ENCODE measurements at places on chromosomes 1 and 21.

DNA sequence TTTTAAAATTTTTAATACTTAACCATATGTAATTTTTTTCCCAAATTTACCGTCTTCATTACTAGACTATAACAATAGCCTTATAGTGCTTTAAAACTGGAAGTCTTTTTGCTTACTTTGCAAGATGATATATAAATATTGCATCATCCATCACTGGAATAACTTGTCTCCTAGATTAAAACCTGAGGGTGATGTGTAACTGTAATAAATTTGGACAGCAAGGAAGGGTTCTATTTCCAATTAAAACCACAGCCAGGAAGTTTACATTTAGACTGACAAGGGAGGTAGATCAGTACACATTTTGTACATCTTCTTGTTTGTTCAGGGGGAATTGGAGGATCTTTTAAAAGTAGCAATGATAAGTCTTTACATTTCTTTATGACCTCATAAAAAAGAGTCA is 21.9 kb downstream of the NTNG1 start:
- no peak for DNase-seq

DNA sequence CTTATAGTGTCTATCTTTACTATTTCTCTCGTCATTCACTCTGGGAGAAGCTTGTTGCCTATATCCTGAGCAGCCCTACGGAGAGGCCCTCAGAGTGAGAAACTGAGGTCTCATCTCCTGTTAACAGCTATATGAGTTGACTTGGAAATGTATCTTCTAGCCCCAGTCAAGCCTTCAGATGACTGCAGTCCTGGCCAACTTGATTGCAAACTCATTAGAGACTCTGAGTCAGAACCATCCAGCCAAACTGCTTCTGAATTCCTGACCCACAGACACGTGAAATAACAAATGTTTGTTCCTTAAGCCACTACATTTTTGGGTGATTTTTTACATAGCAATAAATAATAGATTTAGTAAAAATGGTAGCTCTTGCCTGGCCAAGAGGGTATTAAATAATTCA is 3.9 kb upstream of the ZBED6 start:
- DNase-seq = no peak

GRCh38 chr1:224565186-224565585 is 50.9 kb upstream of the CNIH3 start:
- peak; percentile 41 for DNase-seq

GRCh38 chr1:6421266-6421665 is 1.5 kb upstream of the HES2 start:
- no peak for DNase-seq

GRCh38 chr1:109887271-109887670 is 23.4 kb upstream of the CSF1 start:
- no peak for DNase-seq

DNA sequence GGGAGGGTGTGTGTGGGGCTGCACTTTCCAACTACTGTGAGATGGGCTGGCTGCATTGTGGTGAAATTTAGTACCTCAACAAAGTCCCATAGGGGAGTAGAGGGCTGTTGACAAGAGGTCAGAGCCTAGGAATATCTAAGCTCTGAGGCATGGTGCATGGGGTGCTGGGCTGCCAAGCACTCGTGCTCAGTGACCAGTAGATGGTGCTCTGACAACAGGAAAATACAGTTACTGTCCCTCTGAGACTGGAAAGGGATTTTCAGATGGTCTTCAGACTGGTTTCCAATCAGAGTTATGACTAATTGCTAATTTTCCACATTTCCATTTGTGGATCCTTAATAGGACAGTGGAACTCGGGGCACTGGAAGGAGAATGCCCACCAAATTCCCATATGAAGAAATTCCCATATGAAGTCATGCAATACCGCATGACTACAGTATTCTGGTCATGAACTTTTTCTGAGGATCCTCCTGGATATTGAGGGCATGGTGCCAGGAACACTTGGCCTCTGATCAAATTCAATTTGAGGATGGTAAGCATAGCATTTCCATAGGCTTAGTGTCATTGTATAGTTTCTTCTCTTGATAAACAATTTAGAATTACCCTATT is 4.1 kb upstream of the CACNA1E start:
- DNase-seq = peak; percentile 71

- no peak for DNase-seq
Measured at GRCh38 chr21:46091631-46092025, 6.3 kb upstream of the COL6A2 start.

DNA sequence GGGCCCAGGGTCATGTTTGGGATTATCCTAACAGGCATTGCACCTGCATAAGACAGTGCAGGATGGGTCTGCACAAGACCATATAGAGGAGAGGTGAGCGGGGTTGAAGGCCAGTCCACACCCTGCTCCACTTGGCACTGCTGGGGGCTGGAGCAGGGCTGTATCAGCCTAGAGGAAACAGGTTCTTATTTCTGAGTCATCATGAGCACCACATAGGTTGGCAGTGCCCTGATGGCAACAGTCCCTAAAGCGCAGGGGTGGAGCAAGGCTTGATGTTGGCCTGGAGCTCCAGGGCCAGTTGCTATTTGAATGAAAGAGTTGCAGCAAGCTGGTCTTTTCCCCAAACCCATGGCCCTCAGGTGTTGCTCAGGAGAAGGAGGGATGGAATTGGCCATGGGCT is 29.8 kb upstream of the BMP8B start:
- DNase-seq = no peak

DNA sequence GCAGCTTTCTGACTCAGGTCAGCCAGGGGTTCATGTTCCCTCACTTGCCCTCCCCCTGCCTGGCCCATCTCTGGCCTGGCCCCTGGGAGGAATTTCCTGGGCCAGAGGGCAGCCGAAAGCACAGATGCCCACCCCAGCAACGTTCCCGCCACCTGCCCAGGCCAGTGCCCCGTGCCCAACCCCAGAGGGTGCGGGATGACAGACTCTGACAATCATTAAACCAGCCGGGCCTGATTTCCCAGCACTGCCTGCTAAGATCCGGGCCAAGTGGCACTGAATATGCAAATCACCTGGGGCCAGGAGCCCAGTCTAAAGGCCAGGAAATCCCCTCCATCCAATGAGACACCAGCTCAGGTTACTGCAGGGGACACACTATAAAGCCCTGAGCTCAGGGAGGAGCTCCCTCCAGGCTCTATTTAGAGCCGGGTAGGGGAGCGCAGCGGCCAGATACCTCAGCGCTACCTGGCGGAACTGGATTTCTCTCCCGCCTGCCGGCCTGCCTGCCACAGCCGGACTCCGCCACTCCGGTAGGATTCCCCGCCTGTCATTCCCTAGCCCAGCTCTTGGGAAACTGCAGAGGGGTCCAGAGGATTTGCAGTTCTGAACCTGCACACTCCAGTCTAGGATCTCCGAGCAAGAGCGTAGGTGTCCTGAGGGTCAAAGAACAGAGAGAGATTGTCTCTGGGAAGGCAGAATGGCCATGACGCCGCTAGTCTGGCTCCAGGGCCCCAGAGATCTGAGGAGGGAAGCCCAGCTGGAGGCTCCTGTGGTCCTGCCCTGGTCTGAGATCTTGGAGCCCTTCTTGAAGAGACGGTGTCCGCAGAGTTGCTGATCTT is at the start of gene ELF3:
Gene ELF3, plus strand, starts transcription at position 408 of the 836 bp plus-strand sequence. CDS start 550 bp downstream, outside the sequence.
- DNase-seq = no peak

- no peak for DNase-seq
Measured at GRCh38 chr1:64750875-64751274, 6.0 kb downstream of the RAVER2 start.

DNA sequence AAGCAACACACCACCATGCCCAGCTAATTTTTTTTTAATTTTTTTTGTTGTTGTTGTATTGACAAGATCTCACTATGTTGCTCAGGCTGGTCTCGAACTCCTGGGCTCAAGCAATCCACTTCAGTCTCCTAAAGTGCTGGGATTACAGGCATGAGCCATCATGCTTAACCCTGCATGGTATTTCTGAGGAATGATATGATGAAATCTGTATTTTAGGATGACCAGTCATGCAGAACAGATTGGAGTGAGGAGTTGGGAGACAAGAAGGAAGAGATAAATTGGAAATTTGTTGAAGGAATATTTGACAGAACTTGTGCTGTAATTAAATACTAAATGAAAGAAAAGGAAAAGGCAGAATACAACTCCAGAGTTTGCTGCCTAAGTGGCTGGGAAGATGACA is 4.7 kb upstream of the NDUFS5 start:
- DNase-seq = no peak

DNA sequence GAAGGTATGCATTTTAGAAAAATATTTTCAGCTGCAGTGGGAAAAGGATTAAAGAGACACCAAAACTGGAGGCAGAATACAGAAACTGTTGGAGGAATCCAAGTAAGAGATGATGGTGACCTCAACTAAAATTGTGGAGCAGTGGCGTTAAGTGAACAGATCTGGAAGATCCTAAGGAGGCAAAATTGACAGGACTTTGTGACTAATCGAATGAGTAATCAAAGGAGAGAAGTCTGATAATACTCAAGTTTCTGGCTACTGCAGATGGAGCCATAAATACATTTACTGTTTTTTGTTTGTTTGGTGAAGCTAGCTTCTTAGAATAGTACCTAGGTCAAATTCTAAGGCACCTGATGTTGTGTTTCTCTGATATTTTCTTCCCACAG is 3.1 kb downstream of the CTBS start:
- no peak for DNase-seq

GRCh38 chr1:62337706-62338631 is 18.7 kb upstream of the KANK4 start:
- no peak for DNase-seq

DNA sequence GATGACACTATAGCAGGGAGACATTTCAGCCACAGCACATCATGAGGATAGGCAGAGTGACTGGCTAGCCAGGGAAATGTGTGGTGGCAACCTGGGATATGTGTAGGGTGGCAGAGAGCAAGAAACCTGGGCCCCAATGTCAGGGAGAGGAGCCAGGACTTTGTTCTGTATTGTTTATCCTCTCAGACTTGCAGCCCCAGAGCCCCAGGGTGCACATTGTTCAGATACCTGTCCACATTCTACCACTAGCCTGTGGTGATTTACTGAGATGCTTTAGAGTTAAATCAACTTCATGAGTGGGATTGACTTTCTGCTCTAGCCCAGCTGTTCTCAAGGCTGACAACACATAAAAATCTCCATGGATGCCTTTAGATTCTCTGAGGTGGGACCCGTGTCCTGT is 61.5 kb downstream of the MAB21L3 start:
- DNase-seq = no peak

- DNase-seq = no peak
Measured at GRCh38 chr1:202568410-202568809, 141.8 kb downstream of the SYT2 start.

GRCh38 chr21:39680216-39680615 is 64.8 kb upstream of the IGSF5 start:
- DNase-seq = no peak

GRCh38 chr1:84883286-84883685 is 9.7 kb downstream of the LPAR3 start:
- no peak for DNase-seq

GRCh38 chr21:28548291-28548690 is 444.4 kb downstream of the LTN1 start:
- DNase-seq = no peak

- DNase-seq = no peak
Measured at GRCh38 chr1:11129649-11130390, 30.2 kb upstream of the EXOSC10 start.

DNA sequence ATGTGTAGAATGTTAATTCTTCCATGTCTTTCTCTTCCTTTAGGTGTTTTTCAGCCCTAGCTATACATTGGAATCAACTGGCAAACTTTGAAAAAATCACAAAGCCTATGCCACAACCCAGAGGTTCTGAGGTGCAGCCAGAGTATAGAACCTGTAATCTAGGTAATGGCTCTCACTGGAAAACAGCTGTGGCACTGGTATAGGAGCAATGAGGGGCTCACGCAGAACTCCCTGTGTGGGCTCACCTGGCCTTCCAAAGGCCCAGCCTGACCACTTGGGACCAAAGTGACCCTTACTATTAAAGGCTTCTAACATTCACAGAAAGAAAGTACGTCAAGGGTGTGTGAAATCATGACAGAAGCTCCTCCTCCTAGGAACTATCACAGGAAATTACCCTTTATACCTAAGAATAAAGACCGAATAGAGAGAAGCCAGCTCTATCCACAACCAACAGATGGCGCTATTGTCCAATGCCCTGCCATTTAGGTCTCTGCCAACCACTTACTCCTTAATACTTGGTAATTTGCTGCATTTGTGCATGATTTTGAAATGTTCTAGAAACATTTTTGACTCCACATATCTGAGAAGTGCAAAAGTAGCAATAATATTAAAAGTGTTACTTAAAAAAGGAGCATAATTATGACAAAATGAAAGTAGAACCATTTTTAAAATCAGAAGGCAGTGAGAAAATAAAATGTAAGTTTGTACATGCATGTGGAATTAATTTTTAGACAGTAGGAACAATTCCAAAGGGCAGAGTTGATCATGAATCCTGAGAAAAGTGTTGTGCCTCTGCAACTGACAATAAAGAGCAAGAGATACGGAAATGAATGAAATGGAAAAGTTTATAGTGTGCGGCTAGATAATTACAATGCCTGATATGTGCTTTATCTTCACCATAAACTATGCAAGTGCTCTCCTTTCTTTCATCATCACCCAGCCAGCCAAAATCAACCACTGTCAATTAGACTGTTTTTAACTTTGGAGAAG is 93.1 kb upstream of the HAO2 start:
- peak; percentile 35 for DNase-seq

GRCh38 chr21:26471099-26471471 is 102.0 kb downstream of the CYYR1 start:
- DNase-seq = no peak

DNA sequence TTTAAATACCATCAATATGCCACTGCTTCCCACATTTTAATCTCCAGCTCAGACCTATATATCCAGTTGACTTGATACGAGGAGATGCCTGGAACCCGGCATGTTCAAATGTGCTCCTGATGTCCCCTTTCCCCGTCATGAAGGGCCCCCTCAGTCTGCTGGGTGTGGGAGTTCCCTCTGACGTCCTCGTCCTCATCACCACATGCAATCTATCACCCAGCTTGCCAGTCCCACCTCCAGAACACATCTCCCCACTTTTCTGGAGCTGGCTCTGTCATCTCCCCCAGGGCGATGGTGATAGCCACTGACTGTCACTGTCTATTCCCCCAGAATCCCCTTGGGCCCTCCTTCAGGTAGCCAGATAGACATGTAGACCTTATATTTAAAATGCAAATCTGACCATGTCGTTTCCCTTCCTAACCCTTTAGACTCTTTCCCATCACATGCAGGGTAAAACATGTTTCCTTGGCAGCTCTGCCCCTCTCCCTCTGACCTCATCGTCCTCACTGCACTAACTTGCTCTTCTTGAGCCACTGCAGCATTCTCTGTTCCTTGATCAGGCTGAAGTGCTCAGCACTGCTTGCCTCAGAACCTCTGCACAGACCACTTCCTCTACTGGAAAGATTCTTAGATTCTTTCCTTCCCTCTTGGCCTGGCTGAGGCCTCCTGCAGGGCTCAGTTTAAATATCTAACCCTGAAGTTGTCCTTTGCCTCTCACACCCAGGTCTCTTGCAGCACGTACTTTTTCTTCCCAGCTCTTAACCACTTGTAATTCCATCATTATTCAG is 7.4 kb downstream of the AZIN2 start:
- DNase-seq = no peak

GRCh38 chr1:187960125-187960638 is 1131.4 kb downstream of the PLA2G4A start:
- DNase-seq = no peak

- DNase-seq = no peak
Measured at GRCh38 chr21:26753822-26754221, 91.4 kb downstream of the ADAMTS1 start.

All from NCI-H460 (cell line).